ENCODE measurements at places on chromosomes 16 and 17.

- DNase-seq = no peak
These were observed 44.3 kb upstream of the PVALEF start for GRCh38 chr17:81120695-81121621.

DNA sequence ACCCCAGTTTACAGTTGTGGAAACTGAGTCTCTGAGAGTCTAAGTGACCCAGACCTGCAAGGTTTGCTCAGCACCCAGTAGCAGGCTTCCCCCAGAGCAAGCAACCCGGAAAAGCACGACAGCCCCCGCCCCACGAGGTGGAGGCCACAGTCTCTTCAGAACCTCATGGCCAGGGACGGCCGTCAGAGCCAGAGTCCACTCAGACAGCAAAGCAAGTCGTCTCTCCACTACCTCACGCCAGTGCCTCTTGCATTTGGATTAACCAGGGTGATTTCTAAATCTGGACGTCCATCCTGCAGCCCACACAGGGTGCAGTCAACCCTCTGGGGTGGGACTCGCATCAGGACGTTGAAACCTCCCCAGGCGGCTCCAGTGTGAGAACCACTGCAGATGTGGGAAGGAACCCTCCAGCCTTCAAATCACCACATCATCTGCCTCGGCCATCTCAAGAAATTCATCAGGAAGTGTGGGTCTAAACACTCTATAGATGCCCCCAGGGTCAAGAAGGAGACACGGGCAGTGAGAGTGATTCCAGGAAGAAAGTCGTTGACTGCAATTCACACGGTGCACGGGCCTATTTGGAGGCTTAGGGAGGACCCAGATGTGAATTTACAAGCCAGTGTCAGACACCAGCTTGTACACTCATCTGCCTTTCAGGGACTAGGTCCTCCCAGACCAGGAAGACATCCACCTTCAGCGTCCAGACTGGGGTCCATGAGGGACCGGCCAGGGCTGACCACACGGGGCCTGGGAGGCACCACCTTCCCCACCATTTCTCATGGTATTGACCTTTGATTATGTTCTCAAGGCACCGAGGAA, 20.2 kb upstream of the RBFOX3 start:
- no peak for DNase-seq

DNA sequence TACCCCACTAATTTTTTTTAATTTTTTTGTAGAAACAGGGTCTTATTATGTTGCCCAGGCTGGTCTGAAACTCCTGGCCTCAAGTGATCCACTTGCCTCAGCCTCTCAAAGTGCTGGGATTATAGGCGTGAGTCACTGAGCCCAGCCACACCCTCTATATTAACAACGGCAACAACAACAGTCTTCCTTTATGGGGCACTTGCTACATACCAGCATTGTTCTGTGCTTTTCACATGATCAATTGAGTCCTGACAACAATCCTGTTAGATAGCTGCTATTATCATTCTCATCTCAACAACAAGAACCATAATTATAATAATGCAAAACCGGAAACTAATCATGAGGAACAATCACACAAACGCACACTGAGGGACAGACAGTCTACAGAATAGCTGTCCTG, 12.6 kb upstream of the ARL5C start:
- DNase-seq = no peak

GRCh38 chr17:58271216-58271931, 9.4 kb downstream of the MPO start:
- DNase-seq = no peak

- no peak for DNase-seq
These were observed 32.1 kb upstream of the SBK1 start for GRCh38 chr16:28260193-28260592.

DNA sequence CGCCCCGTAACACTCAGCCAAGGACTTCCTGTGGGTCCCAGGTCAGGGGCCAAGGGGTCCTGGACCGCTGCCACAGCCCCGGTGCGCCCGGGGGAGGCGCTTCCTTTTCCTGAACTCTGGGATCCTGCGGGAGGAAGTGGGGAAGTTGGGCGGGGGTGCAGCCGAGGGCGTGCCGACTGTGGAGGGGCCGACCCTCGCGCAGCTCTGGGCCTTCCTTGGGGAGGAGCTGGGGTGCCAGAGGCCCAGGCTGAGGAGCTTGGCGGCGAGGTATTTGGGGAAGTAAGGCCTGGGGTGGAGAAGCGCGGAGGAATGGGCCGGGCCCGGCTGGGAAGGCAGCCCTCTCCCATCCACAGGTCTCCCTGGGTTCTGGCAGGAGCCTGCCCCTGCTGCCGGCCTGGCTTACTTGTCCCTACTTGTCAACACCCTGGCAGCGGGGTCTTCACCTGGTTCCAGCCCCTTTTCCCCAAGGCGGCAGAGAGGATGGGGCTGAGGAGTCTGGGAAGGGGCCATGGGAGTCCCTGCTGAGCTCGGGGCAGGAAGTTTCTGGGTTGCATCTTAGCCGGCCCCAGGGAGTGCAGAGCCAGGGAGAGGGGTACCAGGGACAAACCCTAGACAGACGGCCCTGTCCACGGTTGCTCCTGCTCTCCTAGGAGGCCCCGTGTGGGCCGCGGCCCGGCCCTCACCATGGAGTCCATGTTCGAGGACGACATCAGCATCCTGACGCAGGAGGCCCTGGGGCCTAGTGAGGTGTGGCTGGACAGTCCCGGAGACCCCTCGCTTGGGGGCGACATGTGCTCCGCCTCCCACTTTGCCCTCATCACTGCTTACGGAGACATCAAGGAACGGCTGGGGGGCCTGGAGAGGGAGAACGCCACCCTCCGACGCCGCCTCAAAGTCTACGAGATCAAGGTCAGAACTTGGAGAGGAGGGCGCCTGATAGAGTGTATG, 1.7 kb downstream of the TBKBP1 start:
- peak; percentile 68 for DNase-seq

GRCh38 chr16:71504901-71505300, 15.8 kb upstream of the ZNF19 start:
- DNase-seq = no peak

DNA sequence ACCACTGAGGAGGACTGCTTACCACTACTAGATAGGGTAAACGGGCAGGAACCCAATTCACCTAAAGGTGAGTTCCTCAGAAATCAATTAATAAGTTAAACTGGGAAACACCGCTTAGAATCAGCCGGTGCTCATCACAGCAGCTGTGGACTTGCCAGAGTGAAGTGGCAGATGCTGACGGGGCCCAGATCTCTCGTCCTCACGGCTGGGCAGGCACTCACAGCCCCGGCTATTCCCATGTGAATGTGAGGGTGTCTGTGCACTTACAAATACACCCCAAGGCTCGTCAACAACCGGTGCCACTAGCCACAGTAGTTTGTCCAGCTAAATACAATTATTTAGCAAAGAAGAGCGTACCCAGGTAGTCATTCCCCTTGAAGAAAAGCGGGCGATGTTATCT, 29.7 kb downstream of the MBTPS1 start:
- DNase-seq = no peak

- no peak for DNase-seq
These were observed 382.0 kb upstream of the DYNLRB2 start for GRCh38 chr16:80158766-80159165.

DNA sequence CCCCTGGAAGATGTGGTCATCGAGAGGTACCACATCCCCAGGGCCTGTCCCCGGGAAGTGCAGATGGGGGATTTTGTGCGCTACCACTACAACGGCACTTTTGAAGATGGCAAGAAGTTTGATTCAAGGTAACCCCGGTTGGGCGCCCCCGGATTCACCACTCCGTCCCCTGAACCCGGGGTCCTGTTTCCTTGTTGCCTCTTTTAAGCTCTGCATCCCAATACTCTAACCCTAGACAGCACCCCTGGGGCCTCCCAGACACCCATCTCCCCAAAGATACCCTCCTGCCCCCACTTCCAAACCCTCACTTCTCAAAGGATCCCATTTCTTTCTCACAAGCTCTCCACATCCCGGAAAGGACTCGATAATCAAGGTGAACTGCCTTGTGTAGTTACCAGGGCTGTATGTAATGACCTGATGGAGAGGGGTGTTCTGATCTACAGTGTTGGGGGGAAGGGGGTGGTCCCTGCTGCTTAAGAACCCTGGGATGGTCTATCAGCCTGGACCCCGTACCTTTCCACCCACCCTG, 412 bp downstream of the FKBP10 start:
- no peak for DNase-seq

DNA sequence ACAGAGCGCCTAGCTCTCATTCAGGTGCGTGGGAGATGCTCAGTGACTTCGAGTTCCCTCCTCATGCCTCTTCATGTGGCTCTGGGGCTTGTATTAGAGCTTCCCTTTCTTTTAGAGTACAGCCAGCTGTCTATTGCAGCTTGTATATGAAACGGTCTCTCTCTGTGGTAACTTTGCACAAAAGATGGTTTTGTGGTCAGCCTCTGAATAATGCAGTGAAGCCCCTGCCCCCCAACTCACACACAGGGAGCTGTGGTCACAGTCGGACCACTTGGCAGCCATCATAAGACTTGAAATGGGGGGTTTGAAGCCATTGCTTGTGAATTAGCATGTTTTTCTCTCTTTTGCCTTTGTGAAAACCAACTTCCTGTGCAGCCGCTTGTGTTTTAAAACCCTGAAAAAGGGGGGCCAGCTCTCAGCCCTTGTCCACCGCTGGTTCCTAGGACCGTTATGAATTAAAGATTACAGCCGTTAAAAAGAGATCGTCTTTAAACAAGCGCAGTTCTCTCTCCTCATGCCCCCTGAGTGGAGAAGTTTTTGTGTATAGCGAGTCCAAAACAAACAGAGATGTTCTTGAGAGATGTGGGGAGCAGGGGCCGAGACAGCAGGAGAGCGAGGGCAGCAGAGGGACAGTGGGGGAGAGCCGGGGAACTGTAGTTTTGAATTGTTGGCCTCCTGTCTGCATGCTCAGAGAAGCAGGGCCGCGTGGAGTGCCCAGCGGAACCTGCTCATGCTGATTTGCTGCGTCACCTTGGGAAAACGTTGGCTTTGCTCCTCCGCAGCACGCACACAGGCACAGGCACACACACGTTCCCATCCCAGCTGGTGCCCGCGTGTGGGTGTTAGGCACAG, 199.0 kb downstream of the MSI2 start:
- DNase-seq = peak; percentile 97

DNA sequence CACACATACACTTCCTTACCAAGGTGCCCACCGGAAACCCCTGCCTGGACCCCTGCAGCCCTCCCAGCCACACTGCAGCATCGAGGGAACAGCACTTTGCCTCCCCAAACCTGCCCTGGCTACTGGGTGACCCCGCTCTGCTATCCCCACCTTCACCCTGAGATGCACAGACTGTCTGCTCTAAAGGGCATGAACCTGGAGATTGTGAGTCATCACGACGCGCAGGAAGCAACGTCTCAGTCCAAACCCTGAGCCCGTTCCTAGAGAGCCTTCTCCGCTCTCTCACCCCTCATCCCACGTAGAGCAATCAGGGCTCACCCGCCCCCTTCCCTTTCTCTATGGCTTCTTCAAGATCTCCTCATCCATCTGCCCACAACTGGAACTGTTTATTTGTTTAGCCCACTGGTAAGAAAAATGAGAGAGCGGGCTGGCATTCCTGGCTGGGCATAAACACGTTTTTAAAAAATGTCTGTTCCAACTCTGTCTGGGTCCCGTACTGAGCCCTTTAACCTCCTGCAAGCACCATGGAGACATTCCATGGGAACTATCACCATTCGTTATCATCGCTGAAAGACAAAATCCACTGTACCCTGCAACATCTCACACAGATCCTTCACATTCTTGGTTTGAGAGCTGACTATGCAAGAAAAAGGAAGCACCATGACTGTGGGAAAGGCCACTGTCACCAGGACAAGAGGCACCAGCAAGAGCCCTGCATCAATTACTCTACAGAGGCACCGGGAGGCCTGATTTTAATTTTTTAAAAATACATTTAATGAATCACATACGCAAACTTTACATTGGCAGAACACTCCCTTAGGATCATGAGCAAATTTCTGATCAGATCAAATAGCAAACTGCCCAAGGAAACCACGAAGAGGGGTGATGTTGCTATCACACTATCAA, 28.2 kb downstream of the ZFHX3 start:
- no peak for DNase-seq

GRCh38 chr16:85545227-85545818, 67.8 kb upstream of the GSE1 start:
- no peak for DNase-seq

- no peak for DNase-seq
These were observed 131.6 kb upstream of the PLCG2 start for GRCh38 chr16:81647527-81647926.

GRCh38 chr17:13520899-13521572, 80.7 kb downstream of the HS3ST3A1 start:
- no peak for DNase-seq

GRCh38 chr17:73058022-73058421, 34.5 kb downstream of the SLC39A11 start:
- no peak for DNase-seq

DNA sequence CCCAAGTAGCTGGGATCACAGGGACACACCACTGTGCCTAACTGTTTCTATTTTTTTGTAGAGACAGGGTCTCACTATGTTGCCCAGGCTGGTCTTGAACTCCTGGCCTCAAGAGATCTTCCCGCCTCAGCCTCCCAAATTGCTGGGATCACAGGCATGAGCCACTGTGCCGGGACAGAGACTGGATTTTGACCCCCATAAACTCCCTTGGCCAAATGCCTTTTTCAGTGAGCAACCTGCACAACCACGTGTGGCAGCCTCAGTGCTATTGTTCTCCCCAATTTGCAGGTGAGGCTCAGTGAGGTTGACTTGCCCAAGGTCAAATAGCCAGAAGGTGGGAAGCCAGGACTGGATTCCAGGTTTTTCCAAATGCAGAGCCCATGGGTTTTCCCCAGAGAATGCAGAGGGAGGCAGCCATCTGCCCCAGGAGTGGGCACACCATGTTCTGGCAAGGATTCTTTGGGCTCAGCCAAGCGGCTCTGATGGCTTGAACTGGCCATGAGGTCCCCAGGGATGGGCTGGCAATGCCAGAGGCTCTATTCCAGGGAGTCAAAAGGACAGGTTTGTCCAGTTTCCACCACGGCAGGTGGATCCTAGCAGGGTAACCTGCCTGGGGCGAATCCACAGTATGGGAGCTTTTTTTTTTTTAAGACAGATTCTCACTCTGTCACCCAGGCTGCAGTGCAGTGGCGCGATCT, 1.8 kb downstream of the IL27 start:
- DNase-seq = no peak

- DNase-seq = no peak
These were observed 732.5 kb upstream of the RBFOX1 start for GRCh38 chr16:6600167-6600566.

DNA sequence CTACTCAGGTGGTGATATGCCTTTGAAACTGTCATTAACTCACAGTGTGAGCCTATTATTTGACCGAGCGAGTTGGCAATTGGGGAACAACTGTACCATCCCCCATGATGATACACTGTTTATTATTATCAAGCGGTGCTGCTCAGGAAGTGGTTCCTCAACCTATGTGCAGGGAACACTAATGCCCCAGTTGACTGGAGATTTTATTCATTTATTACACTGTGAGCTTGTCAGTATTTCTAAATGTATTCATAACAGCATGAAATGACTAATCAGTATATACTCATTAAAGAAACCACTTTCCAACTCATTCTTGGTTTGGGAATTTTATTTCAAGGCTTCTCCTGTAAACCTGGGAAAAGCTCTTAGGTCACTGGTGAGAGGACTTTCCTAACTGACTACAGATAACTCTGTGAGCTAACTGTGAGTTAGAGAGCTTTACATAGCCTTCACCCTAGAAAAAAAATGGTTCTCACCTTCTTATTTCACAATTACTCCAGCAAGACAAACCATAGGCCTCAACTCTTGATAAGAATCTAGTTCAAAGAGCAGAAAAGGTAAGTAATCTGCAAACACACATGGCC, 42.4 kb downstream of the NXPH3 start:
- DNase-seq = peak; percentile 19

GRCh38 chr16:81547194-81547938, 102.8 kb downstream of the CMIP start:
- peak; percentile 36 for DNase-seq

- DNase-seq = no peak
These were observed 46.5 kb downstream of the ARHGAP27 start for GRCh38 chr17:45386178-45386577.

GRCh38 chr16:68520649-68521086, 18.4 kb upstream of the ZFP90 start:
- DNase-seq = peak; percentile 94

Data from hematopoietic multipotent progenitor cell treated with erythropoietin and hydrocortisone succinate and interleukin-3 and kit ligand, for 4 days (in vitro differentiated cells).